ENCODE measurements at places on chromosomes 7 and 10. TPM values are rescaled to one million over a fixed set of nuclear protein-coding genes. Genes with fewer than 3 reads are reported as not detected.

Gene TRIL
- total RNA-seq, result 0.29 TPM

Gene PALD1
- 0.29 TPM for total RNA-seq

Gene TAS2R3
- total RNA-seq, result 3.2 TPM

Gene TMEM196
- total RNA-seq, result not detected

Gene SLC16A12
- total RNA-seq, result under 0.01 TPM

Gene PNLIPRP1
- total RNA-seq, result not detected

Gene DNAJC12
- 6.2 TPM for total RNA-seq

Gene FAM25A
- total RNA-seq, result not detected

Gene KIAA1549
- 3.3 TPM for total RNA-seq

Gene HOXA7
- total RNA-seq, result 4.4 TPM

Gene H2BK1
- not detected for total RNA-seq

Gene SEMA3C
- total RNA-seq, result 421 TPM

Gene MCM10
- total RNA-seq, result 2.4 TPM

DNA sequence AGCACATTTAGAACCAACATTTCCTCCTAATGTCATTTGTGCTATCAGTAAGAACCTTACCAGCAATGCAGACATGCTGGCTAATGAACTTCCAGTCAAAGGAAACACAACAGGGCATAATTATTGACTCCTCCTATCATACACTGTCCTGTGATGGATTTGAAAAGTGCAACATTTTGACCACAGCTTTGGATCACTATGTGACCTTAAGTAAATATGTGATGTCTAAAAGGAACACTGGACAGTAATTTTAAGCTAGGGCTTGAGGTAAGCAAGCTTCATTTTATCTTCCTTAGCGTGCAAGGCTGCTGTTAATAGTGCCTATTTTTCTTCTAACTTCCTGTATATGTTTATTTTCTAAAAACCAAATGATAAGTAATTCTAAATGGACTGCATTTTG, 240.6 kb upstream of the HGF start:
- DNase-seq, result no peak

DNA sequence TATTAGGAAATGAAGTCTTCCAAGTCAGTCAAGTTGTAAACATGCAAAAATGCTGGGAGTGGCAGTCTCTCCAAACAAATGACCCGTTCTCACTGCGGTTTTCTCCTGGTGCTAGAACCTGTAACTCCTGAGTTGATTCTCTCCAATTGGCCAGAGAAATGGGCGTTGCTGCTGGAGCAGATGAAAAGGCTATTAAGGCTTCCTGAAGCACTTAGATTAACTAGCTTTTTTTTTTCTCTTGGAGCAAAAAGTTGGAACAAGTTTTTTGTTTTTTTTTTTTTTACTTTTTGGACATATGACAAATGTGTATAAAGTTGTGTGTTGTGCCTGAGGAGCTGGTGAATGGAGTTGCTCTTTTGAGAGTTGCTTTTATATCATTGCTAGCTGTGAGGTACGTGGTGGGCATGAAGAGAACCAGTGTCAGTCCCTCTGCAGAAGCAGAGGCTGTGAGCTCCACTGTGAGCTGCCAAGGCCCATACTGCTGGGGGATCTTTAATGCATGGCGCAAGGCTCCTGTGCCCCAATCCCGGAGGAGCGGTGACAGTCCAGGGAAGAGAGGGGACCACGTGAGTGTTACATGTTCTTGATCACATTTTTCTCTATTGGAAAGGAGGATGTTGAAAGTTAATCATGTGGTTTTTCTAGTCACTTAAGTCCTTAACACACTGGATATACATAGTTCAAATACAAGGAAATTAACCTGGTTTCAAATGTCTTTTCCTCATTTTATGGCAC, 393.6 kb upstream of the GALNT17 start:
- DNase-seq, result no peak

DNA sequence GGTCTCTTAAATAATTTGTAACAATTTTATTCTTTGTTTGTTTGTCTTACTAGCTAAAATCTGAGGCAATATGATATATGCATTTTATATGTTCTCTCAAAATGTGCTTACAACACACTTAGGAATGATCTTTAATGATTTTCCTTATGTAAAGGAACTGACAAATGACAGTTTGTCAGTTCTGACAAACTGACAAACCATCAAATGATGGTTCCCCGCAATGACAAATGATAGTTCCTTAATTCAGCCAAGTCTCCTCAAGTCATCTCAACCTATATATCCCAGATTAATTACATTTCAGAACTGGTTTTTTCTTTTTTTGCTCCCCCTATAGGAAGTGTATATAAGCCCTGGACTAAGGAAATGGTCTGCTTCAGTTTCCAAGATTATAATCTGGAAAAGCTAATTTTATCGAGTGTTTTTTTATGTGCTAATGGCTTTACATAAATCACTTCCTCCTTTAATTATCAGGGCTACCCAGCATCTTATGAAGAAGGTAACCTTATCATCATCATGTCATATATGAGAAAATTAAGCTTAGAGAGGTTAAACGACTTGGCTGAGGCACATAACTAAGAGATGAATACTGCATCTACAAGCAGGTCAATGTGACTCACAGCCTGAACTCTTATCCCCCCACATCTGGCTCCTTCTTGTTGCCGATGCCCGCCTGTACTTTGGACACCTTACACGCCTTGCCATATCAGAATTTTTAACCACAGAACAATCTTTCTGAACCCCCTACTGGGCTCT, 75.1 kb downstream of the RELN start:
- no peak for DNase-seq

DNA sequence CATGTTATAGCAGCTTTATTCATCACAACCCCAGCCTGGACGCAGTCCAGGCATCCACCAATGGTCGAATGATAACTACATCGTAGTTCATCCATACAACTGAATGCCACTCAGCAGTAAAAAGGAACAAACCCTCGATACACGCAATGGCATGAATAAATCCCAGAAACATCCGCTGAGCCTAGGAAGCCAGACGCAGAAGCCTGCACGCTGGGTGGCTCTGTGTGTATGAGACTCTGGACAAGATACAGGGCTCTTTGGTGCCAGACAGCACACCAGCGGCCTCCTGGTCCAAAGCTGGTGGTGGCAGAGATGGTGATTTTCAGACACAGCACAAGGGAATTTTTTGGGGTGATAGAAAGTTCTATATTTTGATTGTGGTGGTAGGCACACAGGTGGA, 10.0 kb upstream of the CRYGN start:
- no peak for DNase-seq

GRCh38 chr7:30925117-30925516, 13.5 kb downstream of the AQP1 start:
- peak; percentile 77 for DNase-seq

- DNase-seq, result no peak
Measured at GRCh38 chr7:139431459-139431858, 52.0 kb downstream of the KLRG2 start.

- peak; percentile 81 for DNase-seq
Measured at GRCh38 chr7:33072471-33072870, 9.9 kb upstream of the NT5C3A start.

DNA sequence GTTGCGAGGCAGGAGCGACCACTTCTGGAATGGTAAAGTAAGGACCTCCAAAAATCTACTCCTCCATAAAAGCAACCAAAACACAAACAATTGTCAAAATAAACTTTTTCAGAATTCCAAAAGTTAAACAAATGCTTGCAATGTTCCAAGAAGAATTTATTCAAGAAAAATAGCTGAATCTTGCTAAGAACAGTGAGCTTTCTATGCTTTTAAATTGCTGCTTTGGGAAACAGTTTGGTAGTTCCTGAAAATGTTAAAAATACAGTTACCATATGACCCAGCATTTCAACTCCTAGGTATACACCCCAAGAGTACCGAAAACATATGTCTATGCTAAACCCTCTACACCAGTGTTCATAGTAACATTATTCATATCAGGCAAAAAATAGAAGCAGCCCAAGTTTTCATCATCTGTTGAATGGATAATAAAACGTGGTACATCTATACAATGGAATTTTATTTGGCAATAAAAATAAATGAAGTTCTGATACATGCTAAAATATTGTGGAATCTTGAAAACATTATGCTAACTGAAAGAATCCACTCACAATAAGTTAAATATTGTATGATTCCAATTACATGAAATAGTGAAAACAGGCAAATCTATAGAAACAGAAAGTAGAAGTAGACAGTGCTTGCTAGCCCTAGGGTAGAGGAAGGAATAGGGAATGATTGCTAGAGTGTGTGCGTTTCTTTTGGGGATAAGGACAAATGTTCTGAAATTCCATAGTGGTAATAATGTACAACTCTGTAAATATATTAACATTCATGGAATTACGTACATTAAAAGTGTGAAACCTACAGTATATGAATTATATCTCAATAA, 57.0 kb downstream of the LRRN3 start:
- DNase-seq, result no peak

GRCh38 chr10:119505588-119506315, 36.8 kb downstream of the RGS10 start:
- DNase-seq, result peak; percentile 70

DNA sequence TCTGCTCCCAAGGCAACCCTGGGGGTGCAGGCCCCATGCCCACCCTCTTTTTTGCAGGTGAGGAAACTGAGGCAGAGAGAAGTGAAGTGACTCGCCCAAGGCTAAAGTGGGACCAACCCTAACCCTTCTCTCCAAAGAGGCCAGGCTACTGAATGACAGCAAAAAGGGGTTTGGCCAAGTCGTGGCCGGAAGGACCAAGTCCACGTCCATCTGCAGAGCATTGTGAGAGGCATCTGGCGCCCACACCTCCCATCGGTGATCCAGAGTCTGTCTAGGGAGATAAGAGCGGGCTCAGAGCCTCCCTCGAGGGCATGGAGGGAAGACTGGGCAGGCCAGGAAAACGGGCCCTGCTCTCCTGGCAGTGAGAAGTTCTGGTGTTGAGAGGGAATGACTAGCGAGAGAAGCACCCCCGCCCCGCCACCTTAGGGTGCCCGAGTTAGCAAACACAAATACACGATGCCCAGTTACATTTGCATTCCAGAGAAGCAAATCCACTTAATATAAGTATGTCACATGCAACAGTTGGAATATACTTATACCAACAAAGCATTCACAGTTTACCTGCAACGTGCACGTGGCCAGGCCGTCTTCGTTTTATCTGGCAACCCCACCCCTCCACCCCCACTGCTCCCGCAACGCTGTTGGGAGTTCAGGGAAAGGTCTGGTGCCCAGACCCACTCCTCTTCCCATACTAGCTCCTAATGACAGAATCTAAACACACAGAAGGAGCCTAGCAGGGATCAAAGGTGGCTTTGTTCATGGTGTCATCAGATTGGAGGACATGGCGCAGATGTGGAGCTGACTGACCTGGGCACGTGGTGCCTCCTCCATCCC, 124.9 kb downstream of the OAT start:
- DNase-seq, result peak; percentile 70

GRCh38 chr10:124725171-124725631, 19.0 kb downstream of the FAM53B start:
- peak; percentile 23 for DNase-seq

DNA sequence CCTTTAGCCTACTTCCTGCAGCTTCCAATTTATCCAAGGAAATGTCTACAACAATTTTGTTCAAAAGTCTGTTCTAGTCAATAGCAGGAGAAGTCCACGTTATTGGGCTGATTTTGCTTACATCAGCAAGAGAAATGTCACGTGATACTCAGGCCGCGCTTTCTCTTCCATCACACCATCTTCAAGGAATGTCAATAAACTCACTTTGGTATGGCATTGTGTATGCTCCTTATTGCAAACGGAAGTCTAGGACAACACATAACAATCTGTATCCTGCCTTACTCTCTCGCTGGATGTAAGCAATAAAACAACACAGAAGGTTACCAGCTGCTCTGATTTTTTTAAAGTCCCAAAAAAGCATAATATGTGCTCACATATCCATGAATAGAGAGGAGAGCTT, 17.1 kb upstream of the STK17A start:
- DNase-seq, result no peak

GRCh38 chr10:73556855-73557254, 34.3 kb downstream of the USP54 start:
- DNase-seq, result no peak

DNA sequence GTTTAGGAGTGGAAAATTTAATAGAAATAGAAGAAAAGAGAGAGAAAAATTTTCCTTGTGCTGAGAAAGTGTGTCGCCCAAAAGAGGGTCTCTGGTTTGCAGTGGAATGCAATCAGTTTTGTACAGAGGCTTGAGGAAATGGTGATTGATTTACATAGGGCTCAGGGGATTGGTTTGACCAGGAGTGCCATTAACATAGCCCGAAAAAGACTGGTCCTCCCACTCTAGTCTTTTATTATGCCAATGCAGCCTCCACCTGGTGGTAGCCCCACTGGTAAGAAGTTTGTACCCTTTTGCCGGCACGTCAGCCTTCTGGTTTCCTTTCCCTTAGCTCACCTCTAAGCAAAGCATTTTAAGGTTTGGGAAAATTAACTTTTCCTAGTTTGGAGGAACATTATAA, 885.3 kb downstream of the XPNPEP1 start:
- no peak for DNase-seq

GRCh38 chr7:16026253-16027020, 340.0 kb upstream of the MEOX2 start:
- no peak for DNase-seq

DNA sequence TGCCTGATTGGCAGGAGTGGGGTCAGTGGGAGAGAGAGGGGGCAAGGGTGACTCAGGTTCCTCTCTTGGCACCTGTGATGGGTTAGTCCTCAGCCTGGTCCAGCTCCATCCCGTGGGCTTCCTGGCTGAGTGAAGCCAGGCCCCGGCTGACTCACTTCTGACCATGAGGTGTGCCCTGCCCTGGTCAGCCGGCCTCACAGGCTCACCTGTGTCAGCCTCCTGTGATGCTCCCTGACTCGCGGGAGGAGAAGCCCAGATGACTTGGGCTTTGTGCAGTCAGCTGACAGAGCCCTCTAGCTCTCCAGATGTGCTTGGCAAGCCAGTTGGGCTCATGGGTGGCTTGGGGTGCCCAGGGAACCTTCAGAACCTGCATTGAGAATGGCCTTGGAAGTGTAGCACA, 16.0 kb upstream of the PPIF start:
- DNase-seq, result no peak

DNA sequence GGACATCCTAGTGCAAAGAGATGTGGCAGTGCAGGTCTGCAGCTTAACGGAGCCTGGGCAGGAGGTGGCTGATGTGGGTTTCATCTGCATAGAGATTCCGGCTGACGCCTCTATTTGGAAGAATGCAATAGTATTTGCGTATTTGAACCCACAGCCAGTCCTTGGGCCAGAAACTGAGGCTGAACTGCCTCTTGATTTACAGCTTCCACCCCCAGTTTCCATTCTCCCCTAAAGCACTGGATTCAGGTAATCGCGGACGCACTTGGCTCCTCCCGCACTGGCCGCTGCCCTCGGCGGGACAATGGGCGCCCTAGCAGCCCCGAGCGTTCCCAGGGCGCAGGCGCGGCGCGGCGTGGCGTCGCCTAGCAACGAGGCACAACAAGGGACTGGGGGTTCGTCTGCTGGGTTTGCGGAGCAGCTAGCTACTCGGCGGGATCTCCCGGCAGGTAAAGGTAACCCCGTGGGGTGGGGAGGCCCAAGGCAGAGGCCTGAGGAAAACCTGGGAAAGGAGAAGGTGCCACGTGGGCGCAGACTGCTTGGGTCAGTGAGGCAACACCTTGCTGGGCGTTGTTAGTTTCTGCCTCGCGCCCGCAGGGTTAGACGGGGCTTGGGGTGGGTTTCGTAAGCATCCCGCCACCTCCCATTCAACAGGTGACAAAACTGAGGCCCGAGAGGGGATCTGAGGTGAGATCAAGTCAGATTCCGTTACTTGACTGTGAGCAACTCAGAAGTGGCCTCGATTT, at the start of gene ARMC3:
TSS of gene ARMC3 (plus strand) at position 393 of the 743 bp plus-strand sequence. CDS start 3,944 bp downstream, outside the sequence.
- peak; percentile 71 for DNase-seq

- no peak for DNase-seq
Measured at GRCh38 chr10:89037096-89037495, 46.5 kb downstream of the FAS start.
